ENCODE measurements at places on chromosomes 6 and 20. TPM values are rescaled to one million over a fixed set of nuclear protein-coding genes. Genes with fewer than 3 reads are reported as not detected.

DNA sequence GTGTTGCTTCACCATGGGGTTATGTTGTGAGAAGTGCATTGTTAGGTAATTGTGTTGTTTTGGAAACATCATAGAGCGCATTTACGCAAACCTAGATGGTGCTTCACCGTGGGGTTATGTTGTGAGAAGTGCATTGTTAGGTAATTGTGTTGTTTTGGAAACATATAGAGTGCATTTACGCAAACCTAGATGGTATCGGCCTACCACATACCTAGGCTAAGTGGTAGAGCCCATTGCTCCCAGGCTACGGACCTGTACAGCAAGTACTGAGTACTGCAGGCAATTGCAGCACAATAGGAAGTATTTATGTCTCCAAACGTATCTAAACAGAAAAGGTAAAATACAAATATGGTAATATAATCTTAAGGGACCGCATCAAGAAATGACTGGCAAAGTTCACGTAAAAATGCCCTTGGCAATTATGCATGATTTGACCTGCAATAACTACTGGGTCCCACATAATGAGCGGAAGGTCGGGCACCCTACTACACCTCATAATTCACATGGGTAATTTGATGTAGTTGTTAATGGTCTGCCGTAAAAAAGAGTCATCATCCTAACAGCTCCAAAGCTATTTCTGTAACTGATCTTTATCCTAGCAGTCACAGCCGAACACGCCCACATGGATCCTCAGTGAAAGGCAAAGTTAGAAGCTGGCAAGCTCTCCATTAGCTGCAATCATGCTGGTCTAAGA, 76.0 kb downstream of the RSPH3 start:
- peak; percentile 20 for DNase-seq
- H3K4me3 ChIP-seq = no peak overlapping the region
- no peaks in the 10 kb centered on the region for H3K27me3 ChIP-seq
- H3K36me3 ChIP-seq = no peaks in the 10 kb centered on the region

GRCh38 chr6:46706464-46706863, 18.8 kb downstream of the TDRD6 start:
- H3K36me3 ChIP-seq = no peaks in the 10 kb centered on the region
- DNase-seq = no peak
- peaks cover 27% of the 10 kb centered on the region for H3K27me3 ChIP-seq
- H3K4me3 ChIP-seq = no peak overlapping the region

GRCh38 chr6:112752791-112753190, 405.7 kb downstream of the RFPL4B start:
- no peaks in the 10 kb centered on the region for H3K27me3 ChIP-seq
- no peak for DNase-seq
- H3K4me3 ChIP-seq = no peak overlapping the region

- H3K27me3 ChIP-seq = no peaks in the 10 kb centered on the region
- no peak for DNase-seq
- no peak overlapping the region for H3K27ac ChIP-seq
- H3K4me3 ChIP-seq = no peak overlapping the region
- no peaks in the 10 kb centered on the region for H3K4me1 ChIP-seq
- no peaks in the 10 kb centered on the region for H3K36me3 ChIP-seq
Measured at GRCh38 chr20:57415771-57416170, 24.6 kb downstream of the RBM38 start.

GRCh38 chr6:15317934-15318902, 72.3 kb downstream of the JARID2 start:
- no peak overlapping the region for H3K27ac ChIP-seq
- no peak overlapping the region for H3K4me3 ChIP-seq
- H3K36me3 ChIP-seq = no peaks in the 10 kb centered on the region

TDRD6 gene
- not detected for total RNA-seq

RAD21L1 gene
- total RNA-seq = not detected

ZKSCAN8 gene
- 29.8 TPM for total RNA-seq

FAM83B gene
- total RNA-seq = 0.41 TPM

- no peak for DNase-seq
- no peaks in the 10 kb centered on the region for H3K36me3 ChIP-seq
- no peak overlapping the region for H3K27ac ChIP-seq
- no peak overlapping the region for H3K4me3 ChIP-seq
- no peaks in the 10 kb centered on the region for H3K4me1 ChIP-seq
Measured at GRCh38 chr6:13175759-13176158, 152.6 kb downstream of the TBC1D7 start.

GRCh38 chr6:46352541-46353268, 138.5 kb downstream of the RCAN2 start:
- H3K4me3 ChIP-seq = no peak overlapping the region
- H3K36me3 ChIP-seq = no peaks in the 10 kb centered on the region
- H3K27ac ChIP-seq = no peak overlapping the region
- no peaks in the 10 kb centered on the region for H3K4me1 ChIP-seq

- no peaks in the 10 kb centered on the region for H3K36me3 ChIP-seq
- DNase-seq = peak; percentile 25
- no peaks in the 10 kb centered on the region for H3K27me3 ChIP-seq
Measured at GRCh38 chr6:90328004-90328403, 31.4 kb upstream of the BACH2 start.

GRCh38 chr6:107870381-107870780, 46.3 kb upstream of the SCML4 start:
- no peaks in the 10 kb centered on the region for H3K27me3 ChIP-seq
- H3K36me3 ChIP-seq = peaks cover 22% of the 10 kb centered on the region
- DNase-seq = no peak
- H3K4me3 ChIP-seq = no peak overlapping the region

GRCh38 chr6:7053125-7053774, 54.5 kb upstream of the RREB1 start:
- H3K4me3 ChIP-seq = peak overlapping the region; percentile 70
- no peak for DNase-seq
- H3K4me1 ChIP-seq = peaks cover 33% of the 10 kb centered on the region
- H3K36me3 ChIP-seq = no peaks in the 10 kb centered on the region
- H3K27me3 ChIP-seq = no peaks in the 10 kb centered on the region
- no peak overlapping the region for H3K27ac ChIP-seq

DNA sequence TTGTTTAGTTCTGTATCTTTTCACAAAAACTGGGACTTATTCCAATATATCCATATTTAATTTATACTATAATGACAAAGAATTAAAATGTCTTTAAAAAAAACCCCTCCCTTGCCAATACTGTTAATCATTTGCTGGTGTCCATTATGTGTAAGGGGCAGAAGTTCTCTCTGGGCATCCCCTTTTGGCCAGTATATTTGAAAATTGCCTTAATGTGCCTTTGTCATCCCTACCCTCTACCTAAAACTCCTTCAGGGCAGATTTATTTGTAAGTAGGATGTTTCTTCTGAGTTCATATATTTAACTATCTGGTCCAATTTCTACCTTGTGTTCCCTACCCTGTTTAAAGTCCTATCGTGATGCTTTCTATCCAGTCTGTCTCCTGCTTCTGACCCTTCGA, 62.9 kb downstream of the ARHGAP18 start:
- H3K27me3 ChIP-seq = no peaks in the 10 kb centered on the region
- no peak for DNase-seq
- peak overlapping the region; percentile 8 for H3K27ac ChIP-seq
- H3K4me1 ChIP-seq = peaks cover 35% of the 10 kb centered on the region
- H3K36me3 ChIP-seq = no peaks in the 10 kb centered on the region

DNA sequence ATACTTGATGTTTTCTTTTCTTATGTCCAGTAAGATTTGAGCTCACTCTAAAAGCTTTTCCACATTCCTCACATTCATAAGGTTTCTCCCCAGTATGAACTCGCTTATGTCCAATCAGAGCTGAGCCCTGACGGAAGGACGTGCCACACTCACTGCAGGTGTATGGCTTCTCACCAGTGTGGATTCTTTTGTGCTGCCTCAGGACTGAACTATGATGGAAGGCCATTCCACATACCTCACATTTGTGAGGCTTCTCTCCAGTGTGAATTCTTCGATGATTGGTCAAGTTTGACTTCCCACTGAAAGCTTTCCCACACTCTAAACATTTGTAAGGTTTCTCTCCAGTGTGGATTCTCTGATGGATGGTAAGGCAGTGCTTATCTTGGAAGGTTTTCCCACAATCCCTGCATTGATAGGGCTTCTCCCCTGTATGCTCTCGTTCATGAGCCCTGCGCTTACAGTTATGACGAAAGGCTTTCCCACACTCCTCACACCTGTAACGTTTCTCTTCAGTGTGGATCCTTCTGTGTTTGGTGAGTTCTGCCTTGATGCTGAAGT, 9.9 kb downstream of the ZNF311 start:
- no peak for DNase-seq
- no peaks in the 10 kb centered on the region for H3K36me3 ChIP-seq
- H3K27ac ChIP-seq = no peak overlapping the region
- H3K27me3 ChIP-seq = no peaks in the 10 kb centered on the region
- H3K4me3 ChIP-seq = no peak overlapping the region
- no peaks in the 10 kb centered on the region for H3K4me1 ChIP-seq

GRCh38 chr20:14114065-14114704, 118.9 kb downstream of the MACROD2 start:
- no peak overlapping the region for H3K4me3 ChIP-seq
- DNase-seq = no peak
- H3K36me3 ChIP-seq = no peaks in the 10 kb centered on the region

DNA sequence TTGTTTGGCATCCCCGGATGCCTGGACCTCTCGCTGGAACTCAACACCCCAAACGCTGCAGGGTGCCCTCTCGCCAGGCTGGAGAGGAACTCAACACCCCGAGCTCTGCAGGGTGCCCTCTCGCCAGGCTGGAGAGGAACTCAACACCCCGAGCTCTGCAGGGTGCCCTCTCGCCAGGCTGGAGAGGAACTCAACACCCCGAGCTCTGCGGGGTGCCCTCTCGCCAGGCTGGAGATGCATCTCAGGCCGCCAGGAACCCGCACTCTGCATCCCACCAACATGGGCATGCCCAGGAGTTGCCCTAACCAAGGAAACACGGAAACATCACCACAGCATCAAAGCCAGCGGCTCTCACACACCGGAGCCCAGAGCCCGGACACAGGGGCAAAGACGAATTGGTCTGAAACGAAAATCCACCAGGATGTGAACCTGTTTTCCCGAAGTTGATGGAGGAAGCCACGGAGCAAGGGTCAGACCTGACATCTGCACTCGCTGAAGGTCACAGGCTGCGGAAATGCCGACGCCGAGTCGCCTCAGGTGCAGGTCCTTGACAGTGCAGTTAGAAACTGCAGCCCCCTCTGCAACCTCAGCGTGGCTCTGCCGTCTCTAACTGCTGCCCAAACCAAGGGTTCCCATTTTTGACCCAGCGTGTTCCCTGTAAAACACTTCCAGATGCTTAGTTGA, 37.5 kb downstream of the DLL1 start:
- H3K4me3 ChIP-seq = no peak overlapping the region
- no peak for DNase-seq
- no peaks in the 10 kb centered on the region for H3K36me3 ChIP-seq
- no peaks in the 10 kb centered on the region for H3K27me3 ChIP-seq
- H3K27ac ChIP-seq = no peak overlapping the region

GRCh38 chr20:56605261-56605996, 23.7 kb upstream of the TFAP2C start:
- H3K4me1 ChIP-seq = no peaks in the 10 kb centered on the region
- no peaks in the 10 kb centered on the region for H3K36me3 ChIP-seq
- H3K27ac ChIP-seq = no peak overlapping the region
- H3K27me3 ChIP-seq = peaks cover 4% of the 10 kb centered on the region
- no peak overlapping the region for H3K4me3 ChIP-seq
- no peak for DNase-seq

DYNLT2 gene
- 2.4 TPM for total RNA-seq

All from A673 (cell line).